Eye (tissue), 1 donor: ENCODE measurements at places on chromosomes 6 and 20.
A peak's percentile ranks its signal among the peaks of the same experiment; 100 is the strongest.

DNA sequence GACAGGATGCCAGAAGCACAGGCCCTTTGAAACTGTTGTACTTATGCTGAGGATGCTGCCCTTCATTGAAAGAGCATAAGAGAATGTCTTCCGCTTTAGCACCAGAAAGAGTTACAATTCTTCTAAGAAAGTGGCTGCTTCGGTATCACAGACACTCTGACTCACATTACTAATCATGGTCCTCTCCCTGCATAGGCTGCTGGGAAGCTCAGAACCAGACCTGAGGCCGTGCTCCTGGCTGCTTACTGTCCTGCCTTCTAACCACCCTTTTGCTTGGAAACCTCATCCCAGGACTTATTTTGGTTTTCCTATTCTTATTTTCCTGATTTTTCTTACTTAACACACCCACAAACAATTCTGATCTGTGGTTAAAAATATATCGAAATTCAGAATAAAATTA is 22.9 kb downstream of the LYRM4 start:
- no peak for DNase-seq

GRCh38 chr6:101208152-101208551 is 185.4 kb upstream of the GRIK2 start:
- DNase-seq = no peak

- DNase-seq = peak; percentile 94
Observed at GRCh38 chr6:168088161-168089053, 9.4 kb upstream of the FRMD1 start.

- DNase-seq = no peak
Observed at GRCh38 chr6:19472850-19473249, 364.3 kb upstream of the ID4 start.

DNA sequence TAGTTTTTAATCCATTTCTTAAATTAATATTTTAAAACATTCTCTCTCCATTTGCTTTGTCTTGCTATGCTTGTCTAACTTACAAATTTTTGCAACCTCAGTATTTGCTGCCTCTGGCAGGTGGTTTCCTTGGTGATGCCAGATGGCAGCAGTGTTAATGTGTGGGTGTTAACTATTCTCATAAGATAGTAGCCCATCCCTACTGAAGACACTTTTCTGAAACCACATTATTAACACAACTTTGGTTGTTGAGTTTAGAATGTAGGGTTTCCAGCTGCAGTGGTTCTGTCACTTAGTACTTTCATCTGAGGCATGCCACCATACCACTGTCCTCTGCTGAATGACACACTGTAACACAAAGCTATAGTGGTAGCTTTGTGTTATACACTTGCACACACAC is 75.1 kb downstream of the MYO6 start:
- DNase-seq = no peak

- no peak for DNase-seq
Observed at GRCh38 chr6:70668499-70668812, 773 bp downstream of the SMAP1 start.

DNA sequence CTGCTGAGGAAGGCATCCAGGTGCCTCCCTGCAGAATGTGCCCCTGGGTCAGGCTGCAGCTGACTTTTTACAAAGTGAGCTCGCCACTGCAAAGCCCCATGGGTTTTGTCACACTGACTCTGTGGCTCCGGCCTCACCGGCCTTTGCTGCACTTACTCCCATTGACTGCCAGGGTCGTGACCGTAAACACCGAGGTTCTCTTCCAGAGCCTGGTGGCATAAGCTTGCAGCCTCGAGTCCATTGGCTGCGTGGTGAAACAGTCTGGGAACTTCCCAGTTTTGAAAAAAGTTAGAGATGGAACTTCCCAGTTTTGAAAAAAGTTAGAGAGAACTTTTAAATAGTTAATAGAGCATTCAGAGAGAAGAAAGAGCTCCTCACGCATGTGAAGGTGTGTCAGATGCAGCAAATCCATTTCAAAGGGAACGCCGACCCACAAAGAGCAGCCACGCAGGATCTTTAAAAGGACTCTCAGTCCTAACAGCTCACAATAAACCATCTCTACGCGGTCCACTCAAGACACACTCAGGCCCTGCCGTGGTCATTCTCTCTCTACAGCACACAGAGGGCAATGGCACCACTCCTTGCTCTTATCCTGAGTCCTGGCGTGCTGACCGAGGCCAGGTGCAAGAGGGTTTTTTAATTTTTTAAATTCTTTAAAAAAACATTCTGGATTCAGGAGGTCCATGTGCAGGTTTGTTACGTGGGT is 12.8 kb downstream of the RAMACL start:
- DNase-seq = no peak

GRCh38 chr20:56875803-56876202 is 246.7 kb downstream of the TFAP2C start:
- no peak for DNase-seq

GRCh38 chr20:17024513-17025119 is 202.2 kb upstream of the PCSK2 start:
- DNase-seq = peak; percentile 27

DNA sequence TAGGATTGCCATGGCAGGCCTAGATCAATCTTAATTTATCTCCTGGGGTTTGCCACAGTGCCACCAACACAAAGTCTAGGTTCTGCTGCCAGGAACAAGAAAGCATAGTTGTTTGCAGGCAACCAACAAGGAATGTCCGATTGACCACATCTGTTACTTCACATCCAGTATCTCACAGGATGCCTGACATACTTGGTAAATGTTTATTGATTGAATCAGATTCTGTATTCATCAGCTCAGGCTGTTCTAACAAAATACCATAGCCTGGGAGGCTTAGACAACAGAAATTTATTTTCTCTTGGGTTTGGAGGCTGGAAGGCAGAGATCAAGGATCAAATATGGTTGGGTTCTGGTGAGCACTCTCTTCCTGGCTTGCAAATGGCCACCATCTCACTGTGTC is 26.3 kb upstream of the MC3R start:
- no peak for DNase-seq

DNA sequence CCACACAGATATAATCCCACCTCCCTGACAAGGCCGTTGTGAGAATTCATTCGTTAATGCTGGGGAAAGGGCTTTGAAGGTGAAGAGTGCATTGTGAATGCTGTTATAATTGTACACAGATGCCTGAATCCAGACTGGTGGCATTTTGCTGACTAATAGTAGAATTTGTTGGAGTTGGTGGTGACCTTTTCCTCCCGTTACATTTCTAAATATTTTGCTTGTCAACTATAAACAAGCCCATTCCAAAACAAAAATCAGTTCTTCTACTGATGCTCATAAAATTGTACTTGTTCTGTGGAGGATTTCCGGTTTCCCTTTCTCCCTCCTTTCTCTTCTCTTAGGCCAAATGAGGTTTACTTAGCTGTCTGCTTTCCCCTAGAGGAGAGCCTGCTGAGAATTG is 253.1 kb upstream of the SUPT3H start:
- no peak for DNase-seq

DNA sequence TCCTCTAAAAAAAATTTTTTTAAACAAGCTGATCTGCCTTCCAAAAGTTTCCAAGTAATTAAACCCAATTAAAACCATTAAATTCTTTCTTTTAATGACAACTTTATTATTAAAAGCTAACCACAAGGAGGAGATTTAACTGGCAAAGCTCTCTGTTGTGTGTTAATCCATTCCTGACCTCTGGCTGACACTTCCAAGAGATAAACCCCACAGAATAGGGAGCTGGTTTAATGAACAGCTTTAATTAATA is 230.8 kb downstream of the EYA2 start:
- peak; percentile 93 for DNase-seq

DNA sequence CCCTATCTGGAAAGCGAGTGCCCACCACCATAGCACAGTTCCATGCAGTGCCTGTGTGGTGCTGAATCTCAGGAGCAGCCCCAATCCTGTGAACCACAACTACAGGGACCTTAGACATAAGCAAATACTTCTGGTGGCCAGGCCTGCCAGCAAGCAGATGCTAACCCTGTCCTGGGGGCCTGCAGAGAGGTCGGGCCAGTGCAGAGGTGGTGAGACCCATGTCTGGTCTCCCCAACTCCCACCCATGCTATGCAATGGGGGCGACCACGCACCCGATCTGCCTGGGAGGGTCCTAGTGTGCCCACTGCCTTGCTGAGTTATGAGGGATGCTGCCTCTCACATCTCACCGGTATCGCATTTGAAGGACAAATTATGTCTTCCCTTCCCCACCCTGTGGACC is 151.6 kb upstream of the ZNF337 start:
- DNase-seq = no peak

DNA sequence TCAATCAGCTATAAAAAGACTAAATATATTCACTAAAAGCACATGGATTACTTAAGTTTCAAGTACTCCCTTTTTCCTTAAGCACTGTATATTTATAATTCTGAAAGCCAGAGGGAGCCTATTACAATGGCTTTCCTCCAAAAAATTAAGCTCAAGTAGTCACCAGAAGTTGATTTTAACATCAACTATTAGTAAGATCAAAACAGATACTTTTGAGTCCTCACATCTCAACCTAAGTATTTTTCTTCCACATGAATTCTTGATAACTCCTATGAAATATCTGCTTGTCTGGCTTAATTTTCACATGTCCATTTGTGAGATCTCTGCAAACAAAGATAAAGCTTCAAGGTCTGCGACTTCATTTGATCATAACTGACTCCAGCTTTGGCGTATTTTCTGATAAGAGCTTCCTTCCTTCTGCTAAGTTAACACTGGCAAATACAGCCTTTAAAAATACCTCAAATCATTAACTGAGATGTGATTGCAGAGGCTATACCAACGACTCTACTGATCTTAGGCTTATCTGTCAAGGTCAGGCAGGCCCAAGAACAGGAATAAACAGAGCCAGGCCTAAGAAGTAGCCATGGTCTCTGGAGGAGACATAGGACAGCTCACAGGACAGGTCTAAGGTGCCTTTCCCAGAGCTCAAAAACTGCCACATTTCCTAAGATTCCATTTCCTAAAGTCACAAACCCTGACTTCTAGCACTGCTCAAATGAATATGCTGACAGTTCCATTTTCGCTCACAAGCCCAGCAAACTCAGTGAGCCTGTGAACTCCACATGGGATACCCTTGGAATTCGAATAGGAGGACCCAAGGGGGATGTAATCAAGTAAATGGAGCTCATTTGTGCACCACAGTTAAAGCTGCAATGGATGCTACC is 10.0 kb downstream of the SNX5 start:
- DNase-seq = peak; percentile 27

- no peak for DNase-seq
Observed at GRCh38 chr6:143098054-143098671, 37.5 kb downstream of the AIG1 start.

DNA sequence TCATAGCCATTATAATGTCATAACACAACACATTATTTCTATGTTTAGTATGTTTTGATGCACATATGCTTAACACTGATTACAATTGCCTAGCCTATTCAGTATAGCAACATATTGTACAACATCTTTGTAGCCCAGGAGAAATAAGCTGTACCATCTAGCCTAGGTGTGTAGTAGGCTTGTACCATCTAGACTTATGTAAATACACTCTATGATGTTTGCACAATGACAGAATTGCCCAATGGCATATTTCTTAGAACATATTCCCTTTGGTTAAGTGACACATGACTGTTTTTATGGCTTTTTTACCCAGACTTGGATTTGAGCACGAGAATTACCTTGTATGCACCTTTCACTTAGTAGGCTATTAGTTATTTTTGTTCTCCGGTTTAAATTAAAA is 64.5 kb upstream of the HIVEP1 start:
- no peak for DNase-seq

DNA sequence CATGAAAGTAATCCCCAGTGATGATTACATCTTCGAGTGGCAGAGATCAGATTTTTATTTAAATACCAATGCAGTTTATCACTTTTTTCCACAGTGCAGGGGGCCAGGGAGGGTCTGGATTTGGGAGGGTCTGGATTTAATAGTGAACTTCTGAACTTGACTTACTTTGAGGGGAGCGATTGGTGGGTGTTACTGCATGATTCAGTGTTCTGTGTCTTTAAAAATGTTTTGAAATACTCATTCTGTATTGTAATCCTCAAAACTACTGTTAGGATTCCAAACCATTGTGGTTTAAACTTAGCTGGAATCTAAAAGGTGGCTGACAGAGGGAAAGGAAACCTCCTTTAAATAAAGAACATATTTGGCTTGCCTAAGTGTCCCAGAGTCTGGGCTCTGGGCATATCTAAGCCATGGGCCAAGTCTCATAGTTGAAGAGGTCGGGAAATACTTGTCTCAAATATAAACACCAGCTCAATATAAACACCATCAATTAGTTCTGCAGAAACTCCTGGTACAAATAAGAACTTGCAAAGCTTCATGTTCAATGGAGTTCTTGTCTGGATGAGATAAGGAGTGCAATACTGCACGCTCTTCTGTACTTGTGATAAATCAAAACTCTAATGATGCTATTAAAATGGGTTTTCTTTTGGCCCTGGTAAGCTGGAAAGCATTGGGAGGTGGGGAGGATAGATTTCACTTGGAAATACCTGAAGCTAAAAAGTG is 14.4 kb downstream of the JARID2 start:
- DNase-seq = no peak

DNA sequence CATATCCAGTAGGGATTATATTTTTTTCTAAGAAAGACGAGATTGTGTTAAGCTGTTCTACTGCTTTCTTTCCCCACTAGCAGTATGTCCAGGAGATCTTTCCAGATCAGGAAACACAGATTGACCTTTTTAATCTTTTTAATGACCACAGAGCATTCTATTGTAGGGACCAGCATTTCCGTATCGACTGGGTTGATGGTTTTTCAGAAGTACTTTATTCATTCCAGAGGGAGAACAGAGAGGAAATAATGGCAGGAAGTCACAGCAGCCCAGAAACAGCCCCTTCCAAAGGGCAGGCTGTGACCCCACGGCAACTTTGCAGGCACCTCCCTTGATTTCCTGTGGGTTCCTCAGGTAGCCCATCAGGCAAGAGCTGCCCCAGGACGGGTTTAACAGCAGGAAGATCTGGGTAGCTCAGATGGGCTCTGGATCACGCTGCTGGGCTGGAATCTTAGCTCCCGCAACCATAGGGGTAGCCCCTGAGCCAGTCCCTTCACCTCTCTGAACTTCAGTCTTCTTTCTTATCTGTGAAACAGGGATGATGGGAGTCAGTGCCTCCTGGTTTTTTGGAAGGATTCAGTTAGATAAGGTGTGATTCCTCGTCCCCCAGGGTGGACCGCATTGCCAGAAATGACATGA is 23.8 kb upstream of the CHMP4B start:
- DNase-seq = no peak

- no peak for DNase-seq
Observed at GRCh38 chr6:169176361-169176991, 77.2 kb downstream of the THBS2 start.

DNA sequence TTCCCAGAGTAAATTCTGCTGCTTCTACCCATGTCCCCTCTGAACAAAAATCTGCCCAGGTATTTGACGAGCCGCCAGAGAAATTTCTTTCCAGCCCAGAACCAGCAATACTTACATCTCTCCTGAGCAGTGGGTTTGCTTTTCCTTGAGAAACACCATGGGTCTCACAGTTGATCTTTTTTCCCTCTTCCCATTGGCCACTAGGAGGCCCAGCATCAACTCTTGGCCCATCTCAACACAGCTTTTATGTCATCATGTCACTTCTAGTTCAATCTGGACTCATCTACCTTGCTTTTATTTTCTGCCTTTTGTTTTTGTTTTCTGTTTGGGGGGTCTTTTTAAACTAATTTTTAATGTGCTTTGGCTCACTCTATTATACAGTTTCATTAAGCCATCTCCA is 18.8 kb downstream of the MAFB start:
- no peak for DNase-seq

GRCh38 chr6:52328729-52329128 is 33.2 kb upstream of the PAQR8 start:
- DNase-seq = no peak

GRCh38 chr6:13433709-13434121 is 53.7 kb downstream of the GFOD1 start:
- DNase-seq = no peak
